ENCODE measurements at places on chromosomes 5 and 9. TPM values are rescaled to one million over a fixed set of nuclear protein-coding genes. Genes with fewer than 3 reads are reported as not detected.

CACNA1B gene
- total RNA-seq, result not detected

FAM174A gene
- total RNA-seq, result 69.4 TPM

FYB1 gene
- total RNA-seq, result 1.4 TPM

PLAC8L1 gene
- 0.43 TPM for total RNA-seq

ORM1 gene
- total RNA-seq, result not detected

CCL27 gene
- total RNA-seq, result not detected

KIF27 gene
- total RNA-seq, result 2.8 TPM

CDKN2A gene
- 0.64 TPM for total RNA-seq

ANKRD31 gene
- under 0.01 TPM for total RNA-seq

CCNI2 gene
- 0.48 TPM for total RNA-seq

C5orf58 gene
- total RNA-seq, result not detected

MYMK gene
- total RNA-seq, result not detected

CYLC2 gene
- not detected for total RNA-seq

UIMC1 gene
- 40.2 TPM for total RNA-seq

MPDZ gene
- total RNA-seq, result 13.7 TPM
